ENCODE measurements at places on chromosomes 3 and 15.

DNA sequence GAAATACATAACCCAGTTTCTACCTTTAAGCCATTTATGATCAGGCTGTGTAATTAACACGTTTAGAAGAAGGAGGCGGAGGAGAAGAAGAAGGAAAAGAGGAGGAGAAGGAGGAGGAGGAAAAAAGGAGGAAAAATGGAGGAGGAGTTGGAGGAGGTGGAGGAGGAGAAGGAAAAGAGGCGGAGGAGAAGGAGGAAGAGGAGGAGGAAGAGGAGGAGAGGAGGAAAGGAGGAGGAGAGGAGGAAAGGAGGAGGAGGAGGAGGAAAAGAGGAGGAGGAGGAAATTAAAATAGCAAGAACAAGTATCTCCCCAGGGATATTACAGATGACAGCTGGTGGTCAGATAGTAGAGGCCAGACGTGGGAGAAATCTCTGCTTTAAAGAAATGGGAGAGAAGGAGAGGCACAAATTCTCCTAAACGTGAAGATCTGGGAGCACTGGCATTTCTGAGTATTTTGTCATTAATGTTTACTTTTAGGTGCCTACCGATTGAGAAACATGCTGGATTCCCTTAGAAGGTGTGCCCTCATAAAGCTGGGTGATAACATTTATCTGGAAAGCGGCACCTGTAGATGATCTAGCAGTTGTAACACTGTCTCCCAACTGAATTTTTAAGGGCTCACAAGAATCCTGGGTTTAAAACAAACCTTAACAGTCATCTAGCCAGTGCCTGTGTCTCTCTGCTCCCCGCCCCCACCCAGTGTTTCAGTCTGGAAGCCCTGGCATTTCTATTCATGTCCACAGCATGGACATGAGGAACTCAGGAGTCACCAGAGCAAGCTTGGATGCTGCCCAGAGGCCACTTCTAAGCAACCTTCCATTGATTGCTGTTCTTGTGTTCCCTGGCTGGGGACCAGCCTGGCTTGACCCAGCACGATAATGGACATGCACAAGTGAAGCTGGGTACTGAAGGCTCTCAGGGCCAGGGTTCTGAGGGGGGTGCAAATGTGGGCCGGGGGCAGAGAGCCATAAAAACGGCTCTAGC, 75.2 kb downstream of the CHRNA7 start:
- DNase-seq, result no peak

DNA sequence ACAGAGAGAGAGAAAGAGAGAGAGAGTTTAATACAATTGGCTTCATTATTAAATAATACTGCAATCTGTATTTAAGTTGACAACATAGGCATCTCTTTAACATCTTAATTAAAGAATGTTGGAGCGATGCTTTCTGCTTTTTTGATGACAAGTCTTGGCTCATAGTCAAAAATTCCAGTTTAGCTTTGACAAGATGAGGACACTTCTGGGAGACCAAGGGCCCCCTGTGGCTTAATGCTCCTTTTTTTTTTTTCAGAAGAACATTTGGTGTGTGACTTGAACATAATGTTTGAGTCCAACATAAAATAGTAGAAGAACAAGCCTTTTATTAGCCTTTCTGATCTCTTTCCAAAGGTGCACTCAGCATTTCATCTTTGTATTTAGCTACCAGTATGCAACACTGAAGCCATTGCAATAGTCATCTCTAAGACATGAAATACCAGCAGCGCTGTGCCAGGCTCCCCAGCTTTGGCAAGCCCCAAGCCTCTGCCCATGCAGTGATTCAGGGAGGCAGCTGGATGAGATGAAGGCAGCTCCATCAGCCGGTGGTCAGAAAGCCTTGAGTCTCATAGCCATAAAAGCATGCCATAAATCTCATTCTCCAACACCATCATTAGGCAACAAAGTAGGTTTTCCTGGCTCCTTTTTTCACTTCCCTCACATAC, 349.4 kb upstream of the SEMA6D start:
- no peak for DNase-seq

DNA sequence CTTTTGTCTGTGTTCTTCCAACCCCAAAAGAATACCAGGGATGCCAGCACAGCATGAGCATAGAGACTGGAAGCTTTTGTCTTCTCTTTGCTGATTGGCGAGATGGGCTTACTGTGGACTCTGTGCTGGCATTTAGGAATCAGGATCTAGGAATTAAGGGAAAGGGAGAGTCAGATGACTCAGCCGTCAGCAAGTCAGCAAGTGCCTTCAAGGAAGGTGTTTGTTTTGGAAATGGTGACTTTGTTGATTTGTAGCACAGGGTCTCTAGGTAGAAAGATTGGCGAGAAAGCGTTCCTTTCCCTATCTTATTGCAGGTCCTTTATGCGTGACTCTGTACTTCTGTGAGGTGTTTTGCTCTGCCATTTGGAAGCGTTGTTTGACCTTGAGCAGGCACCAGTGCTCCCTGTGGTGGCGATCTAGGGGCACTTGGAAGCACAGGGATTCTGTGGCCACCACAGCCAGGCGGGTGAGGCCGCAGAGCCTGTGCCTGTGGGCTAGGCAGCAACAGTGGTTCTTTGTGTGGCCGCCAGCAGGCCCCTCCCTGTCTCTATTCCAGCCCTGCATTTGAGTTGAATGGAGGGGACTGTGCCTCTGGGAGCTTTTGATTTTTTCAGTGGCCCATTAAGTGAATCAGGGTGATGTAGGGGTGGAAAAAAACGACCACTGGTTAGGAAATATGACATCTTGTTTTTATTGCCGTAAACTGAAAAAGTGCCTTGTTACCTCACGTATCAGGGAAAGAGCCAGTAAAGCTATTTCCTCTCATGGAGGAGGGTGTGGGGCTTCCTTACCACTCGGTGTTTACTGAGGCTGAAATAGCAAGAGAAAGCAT, 19.0 kb downstream of the FAN1 start:
- DNase-seq, result no peak

- DNase-seq, result no peak
These were observed 227.9 kb downstream of the PYDC2 start for GRCh38 chr3:191688756-191689433.

DNA sequence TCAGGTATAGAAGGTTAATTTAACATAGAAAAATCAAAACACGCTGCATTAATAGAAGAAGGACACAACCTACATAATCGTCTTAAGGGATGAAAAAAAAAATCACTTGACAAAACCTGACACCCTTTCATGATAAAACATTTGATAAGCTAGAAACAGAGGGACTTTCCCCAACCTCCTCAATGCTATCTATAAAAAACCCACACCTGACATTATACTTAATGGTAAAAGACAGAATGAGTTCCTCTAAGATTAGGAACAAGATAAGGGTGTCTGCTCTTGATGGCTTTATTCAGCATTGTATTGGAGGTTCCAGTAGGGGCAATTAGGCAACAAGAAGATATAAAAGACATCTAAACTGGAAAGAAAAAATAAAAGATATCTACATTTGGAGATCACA, 69.9 kb upstream of the KBTBD8 start:
- no peak for DNase-seq
